CD4-positive, alpha-beta T cell treated with Interleukin-4 for 4 hours (primary cell): ENCODE measurements at places on chromosomes 16 and 17.

DNA sequence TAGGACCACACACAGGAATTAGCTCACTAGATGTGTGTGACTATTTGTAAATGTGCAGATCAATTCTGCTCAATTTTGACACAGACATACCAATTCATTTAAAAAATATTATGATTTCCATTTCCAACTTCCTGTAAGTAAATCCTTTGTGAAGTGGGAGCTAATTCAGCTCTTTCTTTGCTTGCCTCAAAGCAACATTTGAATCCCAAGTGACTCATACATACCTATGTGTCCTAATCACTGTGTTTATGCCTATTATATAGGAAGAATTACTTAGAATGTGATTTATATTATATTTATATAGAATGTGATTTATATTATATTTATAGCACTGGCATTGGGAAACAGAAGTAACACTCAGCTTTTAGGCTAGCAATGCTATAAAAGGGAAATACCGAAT is 195.9 kb upstream of the C17orf78 start:
- no peak for DNase-seq

- no peak for DNase-seq
Measured at GRCh38 chr17:57994436-57994835, 6.4 kb upstream of the VEZF1 start.

GRCh38 chr17:1005361-1005946 is 8.5 kb downstream of the TIMM22 start:
- DNase-seq, result no peak

GRCh38 chr16:85752511-85753420 is 1.9 kb upstream of the C16orf74 start:
- DNase-seq, result no peak

GRCh38 chr17:40122136-40122998 is 596 bp downstream of the MSL1 start:
- DNase-seq, result no peak

DNA sequence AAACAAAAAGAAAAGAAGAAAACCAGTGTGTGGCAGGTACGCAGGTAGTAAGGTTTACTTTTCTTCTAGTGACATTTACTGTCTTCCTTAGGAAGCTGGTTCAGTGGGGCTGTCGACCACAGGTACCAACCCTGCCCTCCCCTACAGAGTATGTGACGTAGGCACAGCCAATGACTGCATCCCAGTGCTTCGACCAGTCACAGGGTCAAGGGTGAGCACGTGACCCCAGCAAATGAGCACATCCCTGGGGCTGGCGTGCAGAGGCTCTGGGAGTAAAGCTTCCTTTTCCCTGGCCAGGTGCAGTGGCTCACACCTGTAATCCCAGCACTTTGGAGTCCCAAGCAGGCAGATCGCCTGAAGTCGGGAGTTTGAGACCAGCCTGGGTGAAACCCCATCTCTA is 38.9 kb upstream of the PLCG2 start:
- DNase-seq, result no peak

DNA sequence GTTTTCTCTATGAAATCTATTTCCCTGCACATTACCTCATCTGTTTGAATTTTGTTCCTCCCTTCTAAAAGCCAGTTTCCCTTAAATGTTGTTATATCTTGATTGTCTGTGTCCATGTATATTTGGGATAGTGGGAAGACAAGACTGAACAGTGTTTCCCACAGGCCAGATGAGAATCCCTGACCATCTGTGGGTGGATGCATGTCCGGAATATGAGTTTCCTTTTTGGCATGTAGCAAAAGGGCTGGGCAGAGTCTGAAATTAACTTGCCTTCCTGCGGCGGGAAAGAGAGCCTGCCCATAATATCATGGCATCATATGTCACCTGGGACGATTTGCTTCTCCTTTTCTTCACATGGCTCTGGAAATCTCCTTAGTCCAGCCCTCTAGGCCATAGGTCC is 385.8 kb upstream of the MAF start:
- DNase-seq, result no peak

DNA sequence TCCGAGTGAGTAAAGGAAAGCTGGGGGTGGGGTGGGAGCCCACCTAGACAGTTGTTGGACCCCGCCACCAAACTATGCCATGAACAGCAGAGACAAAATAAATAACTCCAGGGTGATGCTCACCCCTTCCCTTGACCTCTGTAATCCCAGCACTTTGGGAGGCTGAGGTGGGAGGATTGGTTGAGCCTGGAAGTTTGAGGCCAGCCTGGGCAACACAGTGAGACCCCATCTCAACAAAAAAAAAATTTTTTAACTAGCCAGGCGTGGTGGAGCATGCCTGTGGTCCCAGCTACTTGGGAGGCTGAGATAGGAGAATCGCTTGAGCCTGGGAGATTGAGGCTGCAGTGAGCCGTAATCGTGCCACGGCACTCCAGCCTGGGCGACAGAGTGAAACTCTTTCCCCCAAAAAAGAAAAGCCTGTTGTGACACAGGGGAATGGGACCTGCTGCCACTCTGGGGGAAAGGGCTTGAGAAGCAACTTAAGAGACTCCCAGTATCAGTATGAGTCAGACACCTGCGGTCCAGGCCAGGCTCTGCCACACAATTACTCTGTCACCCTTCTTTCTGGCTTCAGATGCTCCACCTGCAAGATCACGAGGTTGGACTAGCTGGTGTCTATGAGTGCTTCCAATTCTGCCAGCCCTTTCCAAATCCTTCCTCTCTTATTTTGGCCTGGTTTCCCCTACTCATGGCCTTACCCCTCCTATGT is 5.0 kb downstream of the SGCA start:
- no peak for DNase-seq

DNA sequence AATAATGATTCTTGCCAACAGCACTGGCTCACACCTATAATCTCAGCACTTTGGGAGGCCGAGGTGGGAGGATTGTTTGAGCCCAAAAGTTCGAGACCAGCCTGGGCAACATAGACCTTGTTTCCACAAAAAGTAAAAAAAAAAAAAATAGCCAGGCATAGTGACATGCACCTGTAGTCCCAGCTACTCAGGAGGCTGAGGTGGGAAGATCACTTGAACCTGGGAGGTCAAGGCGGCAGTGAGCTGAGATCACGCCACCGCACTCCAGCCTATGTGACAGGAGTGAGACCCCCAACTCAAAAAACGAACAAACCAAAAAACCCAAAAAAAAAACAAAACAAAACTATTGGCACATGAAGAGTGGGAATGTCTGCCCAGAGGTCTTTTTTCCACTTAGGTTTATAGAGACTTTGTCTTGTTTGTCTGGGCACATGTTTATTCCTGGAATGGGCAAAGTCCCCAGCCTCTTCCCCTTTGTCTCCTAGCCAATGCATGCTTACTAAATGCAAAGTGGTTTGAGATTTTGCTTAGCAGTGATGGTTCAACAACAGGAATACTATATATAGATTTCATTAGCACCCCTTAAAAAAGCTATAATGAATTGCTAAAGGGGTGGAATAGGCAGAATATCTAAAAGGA is 25.9 kb downstream of the NMT1 start:
- DNase-seq, result no peak

DNA sequence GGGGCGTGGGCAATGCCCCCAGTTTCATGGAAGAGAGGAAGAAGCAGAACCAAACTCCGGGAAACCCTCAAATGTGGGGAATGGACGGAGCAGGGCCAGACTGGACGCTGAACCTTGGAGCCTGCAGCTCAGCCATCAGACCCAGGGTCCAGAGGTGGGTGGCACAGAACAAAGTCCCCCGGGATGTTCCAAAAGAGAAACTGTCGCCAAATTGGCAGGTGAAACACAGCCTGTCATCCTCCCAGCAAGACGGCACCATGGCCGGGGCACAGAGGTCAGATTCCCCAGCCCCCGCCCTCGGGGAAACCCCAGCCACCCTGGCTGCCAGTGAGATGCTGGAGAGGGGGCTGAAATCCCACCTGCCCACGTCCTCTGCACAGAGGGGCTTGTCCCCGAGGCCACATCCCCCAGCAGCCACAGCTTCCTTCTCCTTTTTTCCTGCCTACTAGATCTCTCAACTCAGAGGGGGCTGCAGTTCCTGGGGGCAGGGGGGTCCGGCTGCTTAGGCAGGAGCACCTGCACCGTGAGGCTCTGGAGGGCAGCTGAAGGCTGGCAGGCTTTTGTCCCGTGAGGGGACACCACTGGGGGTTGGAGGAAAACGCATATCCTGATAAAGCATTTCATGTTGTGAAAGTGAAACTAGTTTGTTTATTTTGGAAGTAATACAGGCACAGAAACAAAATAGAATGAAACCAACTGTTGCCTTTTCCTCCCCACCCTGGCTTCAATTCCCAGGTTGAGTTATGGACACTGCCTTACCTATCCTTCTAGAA is 1.2 kb upstream of the SECTM1 start:
- DNase-seq, result peak; percentile 19
